ENCODE measurements at places on chromosomes 12 and 14. TPM values are rescaled to one million over a fixed set of nuclear protein-coding genes. Genes with fewer than 3 reads are reported as not detected.

BDKRB2 gene
- 0.25 TPM for total RNA-seq

RTL1 gene
- not detected for total RNA-seq

KLHL28 gene
- total RNA-seq = 33.4 TPM

RIMBP2 gene
- total RNA-seq = 34.2 TPM

KNTC1 gene
- total RNA-seq = 17.5 TPM
